ENCODE measurements at places on chromosomes 3 and 15. TPM values are rescaled to one million over a fixed set of nuclear protein-coding genes. Genes with fewer than 3 reads are reported as not detected.

GRCh38 chr3:100635273-100635701 is 25.9 kb downstream of the ADGRG7 start:
- DNase-seq, result peak; percentile 35

DNA sequence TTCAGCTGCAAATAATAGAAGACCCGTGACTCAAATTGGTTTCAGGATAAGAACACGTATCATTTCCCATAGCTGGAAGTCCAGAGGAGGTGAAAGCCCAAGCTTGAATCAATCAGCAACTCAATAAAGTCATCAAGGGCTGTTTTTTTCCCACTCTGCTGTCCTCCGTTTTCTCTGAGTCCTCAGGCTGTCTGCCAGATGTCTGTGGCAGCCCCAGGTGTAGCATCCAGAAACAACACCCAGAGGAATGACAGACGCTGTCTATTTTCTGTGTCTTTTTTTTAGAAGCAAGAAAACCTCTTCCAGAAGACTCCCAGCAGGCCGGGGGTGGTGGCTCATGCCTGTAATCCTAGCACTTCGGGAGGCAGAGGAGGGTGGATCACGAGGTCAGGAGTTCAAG is 204.4 kb downstream of the FAM43A start:
- DNase-seq, result no peak

DNA sequence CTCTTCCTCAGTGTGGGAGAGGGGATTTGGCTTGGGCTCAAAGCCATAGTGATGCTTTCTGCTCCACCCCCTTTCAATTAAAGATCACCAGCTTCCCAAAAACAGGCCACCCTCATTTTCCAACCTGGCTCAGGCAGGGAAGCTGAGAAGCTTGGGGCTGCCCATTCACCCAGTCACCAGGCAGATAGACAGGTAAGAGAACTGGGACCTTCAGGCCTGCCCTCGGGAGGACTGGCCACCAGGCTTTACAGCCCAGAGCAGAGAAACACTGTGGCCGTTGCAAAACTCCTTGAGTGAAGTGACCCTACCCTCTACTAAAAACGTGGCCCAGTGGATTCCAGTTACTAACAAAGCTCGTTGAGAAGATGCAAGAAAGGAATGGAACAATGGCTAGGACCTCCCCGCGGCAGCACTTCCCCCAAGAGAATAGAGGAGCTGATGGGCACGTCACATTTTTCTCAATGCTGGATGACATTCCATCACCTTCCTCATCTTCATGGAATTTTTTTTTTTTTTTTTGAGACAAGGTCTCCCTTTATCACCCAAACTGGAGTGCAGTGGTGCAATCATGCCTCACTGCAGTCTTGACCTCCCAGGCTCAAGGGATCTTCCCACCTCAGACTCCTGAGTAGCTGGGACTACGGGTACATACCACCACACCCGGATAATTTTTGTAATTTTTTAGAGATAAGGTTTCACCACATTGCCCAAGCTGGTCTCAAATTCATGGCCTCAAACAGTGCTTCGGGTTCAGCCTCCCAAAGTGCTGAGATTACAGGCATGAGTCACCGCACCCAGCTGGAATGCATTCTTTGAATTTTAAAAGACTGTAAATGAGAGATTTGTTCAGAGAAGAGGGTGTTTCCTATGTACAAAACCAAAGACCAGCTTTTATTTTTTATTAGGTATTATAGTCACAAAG is 37.9 kb downstream of the LIPC start:
- no peak for DNase-seq

DNA sequence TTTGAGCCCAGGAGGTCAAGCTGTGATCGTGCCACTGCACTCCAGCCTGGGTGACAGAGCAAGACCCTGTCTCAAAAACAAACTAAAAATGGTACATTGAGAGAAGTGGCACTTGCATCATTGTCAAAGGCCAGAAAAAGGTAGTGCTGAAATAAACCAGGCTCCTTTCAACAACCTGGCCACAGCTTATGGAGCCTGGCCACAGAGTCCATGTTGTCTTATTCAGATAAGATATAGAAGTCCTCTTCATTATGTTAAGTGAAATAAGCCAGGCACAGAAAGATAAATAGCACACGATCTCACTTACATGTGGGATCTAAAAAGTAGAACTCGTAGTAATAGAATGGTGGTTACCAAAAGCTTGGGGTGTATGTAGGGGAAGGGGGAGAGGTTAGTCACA is 34.8 kb downstream of the EMC4 start:
- DNase-seq, result no peak

DNA sequence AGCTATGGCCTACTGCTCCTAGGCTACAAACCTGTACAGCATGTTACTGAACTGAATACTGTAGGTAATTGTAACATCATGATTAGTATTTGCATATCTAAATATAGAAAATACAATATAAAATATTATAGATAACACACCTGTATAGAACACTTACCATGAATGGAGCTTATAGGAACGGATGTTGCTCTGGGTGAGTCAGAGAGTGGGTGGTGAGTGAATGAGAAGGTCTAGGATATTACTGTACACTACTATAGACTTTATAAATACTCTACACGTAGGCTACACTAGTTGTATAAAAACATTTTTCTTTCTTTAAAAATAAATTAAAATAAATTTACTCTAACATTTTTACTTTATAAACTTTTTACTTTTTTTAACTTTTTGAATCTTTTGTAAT is 224.0 kb upstream of the CBLB start:
- DNase-seq, result no peak

GRCh38 chr3:123750659-123751420 is 133.3 kb downstream of the MYLK start:
- DNase-seq, result no peak

- peak; percentile 32 for DNase-seq
Observed at GRCh38 chr3:34106879-34107278, 308.4 kb downstream of the PDCD6IP start.

DNA sequence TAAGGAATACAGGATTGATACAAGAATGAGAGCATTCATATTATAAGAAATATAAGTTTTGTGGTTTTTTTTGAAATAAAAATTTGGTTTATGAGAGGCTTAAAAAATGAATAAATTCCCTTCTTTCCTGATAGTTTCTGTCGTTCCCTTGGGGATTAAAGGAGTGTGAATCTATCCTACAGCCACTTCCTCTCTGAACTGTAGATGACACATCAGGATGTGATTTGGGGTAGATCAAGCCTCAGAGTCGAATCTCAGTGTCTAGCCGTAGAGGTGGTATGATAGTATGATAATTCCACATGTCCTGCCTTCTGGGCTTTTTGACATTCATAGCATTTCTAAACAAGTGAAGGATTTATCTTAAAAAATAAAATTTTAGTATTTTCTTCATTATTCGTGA is 343.1 kb downstream of the LPP start:
- DNase-seq, result no peak

- no peak for DNase-seq
Observed at GRCh38 chr3:174462916-174463315, 396.2 kb upstream of the NAALADL2 start.

DNA sequence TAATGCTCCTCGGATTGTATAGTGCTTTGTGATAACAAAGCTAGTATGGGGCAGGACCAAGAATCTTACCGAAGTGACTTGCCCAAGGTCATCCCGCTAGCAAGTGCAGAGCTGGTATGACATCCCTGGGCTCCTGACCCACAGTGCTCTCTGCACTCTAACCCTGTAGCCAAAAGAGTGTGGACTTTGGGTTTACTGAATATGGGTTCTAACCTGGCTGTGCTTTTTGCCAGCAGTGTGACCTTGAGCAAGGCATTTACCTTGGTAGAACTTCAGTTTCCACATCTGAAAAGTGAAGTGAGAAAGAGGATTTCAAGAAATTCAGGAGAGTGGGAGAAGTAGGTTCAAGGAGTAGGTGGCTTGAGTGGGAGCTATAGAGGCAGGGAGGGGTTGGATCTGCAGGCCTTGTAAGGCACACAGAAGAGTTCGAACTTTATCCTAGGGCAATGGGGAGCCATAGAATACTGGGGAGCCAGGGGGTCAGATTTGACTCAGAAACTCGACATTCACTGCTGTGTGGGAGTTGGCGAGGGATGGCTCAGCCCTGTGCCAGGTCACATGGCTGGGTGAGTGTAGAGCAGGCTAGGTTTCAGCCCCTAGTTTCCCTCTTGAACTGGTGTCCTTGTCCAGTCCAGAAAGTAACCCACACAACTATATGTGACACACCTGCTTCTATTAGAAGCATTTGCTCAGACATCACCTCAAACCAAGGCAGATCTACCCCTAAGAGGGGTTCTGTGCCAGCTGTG is 91.9 kb downstream of the RPLP1 start:
- no peak for DNase-seq

DNA sequence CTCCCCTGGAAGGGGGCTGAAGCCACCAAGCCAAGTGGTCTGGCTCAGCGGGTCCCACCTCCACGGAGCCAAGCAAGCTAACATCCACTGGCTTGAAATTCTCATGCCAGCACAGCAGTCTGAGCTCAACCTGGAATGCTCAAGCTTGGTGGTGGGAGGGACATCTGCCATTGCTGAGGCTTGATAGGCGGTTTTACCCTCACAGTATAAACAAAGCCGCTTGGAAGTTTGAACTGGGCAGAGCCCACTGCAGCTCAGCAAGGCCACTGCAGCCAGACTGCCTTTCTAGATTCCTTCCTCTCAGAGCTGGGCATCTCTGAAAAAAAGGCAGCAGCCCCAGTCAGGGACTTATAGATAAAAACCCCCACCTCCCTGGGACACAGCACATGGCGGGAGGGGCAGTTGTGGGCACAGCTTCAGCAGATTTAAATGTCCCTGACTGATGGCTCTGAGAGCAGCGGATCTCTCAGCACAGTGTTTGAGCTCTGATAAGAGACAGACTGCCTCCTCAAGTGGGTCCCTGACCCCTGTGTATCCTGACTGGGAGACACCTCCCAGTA is 23.2 kb upstream of the IGSF10 start:
- DNase-seq, result no peak

GRCh38 chr15:39720621-39721611 is 61.7 kb downstream of the FSIP1 start:
- no peak for DNase-seq

DNA sequence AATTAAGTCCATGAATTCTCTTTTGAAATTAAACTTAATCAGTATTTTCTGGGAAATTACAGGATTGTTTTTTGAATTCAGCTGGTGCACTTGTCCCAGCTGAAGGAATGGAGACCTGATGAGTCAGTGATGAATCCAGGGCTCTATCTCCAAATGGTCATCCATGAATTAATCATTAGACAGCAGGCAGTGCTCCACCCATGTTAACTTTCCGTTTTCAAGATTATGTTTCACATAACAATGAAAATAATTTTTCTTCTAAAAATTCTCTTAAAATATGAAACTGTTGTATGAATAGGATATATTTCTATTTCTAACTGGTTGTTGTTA is 13.9 kb upstream of the PAQR9 start:
- no peak for DNase-seq

DNA sequence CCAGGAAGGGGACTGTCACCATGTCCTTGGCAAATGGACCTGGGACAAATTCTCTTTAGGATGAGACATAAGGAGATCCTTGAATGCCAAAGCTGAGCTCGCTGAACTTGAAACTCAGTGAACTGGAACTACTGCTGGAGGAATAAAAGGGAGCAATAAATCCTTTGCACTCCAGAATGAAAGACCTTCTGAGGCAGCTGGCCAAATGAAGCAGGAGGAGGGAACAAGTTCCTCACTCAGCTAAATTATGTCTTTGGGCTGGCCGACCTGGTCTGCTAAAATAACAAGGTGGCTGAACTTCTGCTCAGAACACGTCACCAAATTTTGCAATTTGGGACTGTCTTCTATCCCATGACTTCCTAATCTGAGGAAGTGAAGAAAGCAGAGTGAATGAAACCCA is 314.7 kb downstream of the LPP start:
- peak; percentile 12 for DNase-seq

- DNase-seq, result no peak
Observed at GRCh38 chr15:74376226-74376625, 8.8 kb upstream of the CYP11A1 start.

- no peak for DNase-seq
Observed at GRCh38 chr15:64412216-64412615, 24.6 kb downstream of the TRIP4 start.

The ACSBG1 gene
- 0.58 TPM for total RNA-seq

The MKRN3 gene
- total RNA-seq, result not detected

The GOLGA8K gene
- total RNA-seq, result not detected

The CLEC3B gene
- total RNA-seq, result 19.2 TPM

The IL17RB gene
- 10.9 TPM for total RNA-seq

The GJD2 gene
- not detected for total RNA-seq

The ALDH1A2 gene
- 5.4 TPM for total RNA-seq

The ANKRD63 gene
- not detected for total RNA-seq

The SRGAP3 gene
- total RNA-seq, result 8.0 TPM

The ALPK3 gene
- 1.1 TPM for total RNA-seq

The ALDH1L1 gene
- 26.7 TPM for total RNA-seq

The SYNM gene
- 5.2 TPM for total RNA-seq

The MON1A gene
- total RNA-seq, result 9.4 TPM
